ENCODE measurements at places on chromosomes 5 and 9.
A peak's percentile ranks its signal among the peaks of the same experiment; 100 is the strongest.

DNA sequence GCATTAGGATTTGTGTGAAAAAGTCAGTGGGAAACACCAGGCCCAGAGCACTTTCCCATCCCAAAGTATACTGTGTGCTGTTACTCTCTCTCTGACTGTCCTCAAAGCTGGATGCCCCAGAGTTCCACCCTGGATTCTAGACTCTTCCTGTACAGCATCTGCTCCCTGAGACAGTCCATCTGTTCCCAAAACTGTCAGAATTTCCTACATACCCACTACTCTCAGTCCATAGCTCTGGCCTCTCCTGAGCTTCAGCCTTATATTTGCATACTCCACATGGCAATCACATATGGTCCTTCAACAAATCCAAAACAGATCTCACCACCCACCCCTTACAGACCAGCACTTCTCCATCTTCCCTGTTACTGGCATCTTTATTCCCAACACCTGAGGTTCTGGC is 9.5 kb downstream of the ELP1 start:
- DNase-seq, result no peak

DNA sequence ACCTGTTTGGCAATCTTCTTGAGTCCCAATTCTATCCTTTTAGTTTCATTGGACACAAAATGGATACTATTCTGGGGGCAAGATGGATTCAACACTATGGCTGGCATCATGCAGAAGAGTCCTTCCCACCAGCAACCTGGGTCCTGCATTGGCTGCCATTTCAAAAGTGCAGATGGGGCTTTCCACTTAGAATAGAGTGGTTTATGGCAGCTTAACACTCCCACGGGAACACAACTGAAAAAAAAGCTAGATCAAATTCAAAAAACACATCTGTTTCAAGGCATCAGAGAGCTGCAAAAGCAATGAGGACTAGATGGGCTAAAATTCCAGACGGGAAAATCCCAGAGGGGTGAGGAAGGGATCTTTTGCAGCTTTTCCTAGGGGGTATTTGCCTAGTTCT is 11.2 kb upstream of the HMHB1 start:
- no peak for DNase-seq

DNA sequence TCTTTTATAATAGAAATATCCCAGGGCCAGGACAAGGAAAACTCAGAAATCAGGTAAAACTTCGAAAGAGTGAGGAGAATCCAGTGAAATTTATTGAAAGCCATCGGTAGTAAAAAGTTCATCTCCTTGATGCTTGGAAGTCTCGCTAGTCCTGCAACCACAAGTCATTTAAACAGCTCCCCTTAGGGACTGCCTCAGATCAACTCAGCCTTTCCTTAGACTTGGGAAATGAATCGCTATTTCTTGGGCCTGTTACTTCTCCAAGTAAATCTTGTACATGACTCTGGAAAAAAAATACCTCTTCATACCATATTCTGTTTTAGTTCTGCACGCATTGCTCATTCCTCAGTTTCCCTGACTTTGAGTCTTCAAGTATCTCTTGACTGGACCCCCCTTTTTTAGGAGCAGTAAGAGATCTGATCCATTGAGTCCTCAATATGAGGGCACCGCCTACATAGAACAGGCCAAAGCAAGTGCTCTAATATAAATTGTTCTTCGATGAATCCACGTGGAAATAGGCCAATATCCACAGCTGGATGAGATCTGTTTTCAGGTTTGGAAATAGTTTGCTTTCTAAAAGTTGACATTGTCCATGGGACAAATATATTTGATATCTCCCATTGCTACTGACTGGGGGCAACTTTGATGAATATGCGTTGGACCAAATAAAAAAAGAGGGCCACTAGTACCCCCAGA is 114.2 kb downstream of the PRDM6 start:
- DNase-seq, result no peak

DNA sequence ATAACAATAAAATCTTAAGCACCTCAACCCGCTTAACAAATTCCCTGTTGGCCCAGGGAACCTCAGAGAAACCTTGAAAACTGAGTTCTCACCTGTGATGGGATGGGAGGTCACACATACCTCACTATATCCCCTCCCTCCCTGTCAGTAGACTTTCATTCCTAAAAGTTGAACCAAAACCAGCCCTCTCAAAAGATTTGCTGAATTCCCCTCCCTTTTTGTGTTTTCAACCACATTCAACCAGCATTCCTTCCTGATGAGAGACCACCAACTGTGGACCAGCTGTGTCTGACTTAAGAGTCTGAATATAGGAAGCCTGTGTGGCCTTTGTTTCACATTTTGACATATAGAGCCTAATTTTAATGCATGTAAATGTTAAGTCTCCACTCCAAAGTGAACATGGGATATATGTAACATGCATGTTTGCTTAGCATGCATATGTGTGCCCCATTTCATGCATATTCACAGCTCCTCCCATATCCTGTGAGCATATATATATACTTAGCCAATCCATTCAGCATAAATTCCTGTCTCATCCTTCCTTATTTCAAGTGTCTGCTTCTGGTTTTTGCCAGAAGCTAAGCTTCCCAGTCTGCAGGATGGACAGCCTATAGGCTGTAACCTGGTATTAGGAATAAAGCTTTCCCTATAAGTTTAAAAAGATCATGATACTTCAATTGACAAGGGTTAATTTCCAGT is 604.6 kb downstream of the PTPRD start:
- no peak for DNase-seq

DNA sequence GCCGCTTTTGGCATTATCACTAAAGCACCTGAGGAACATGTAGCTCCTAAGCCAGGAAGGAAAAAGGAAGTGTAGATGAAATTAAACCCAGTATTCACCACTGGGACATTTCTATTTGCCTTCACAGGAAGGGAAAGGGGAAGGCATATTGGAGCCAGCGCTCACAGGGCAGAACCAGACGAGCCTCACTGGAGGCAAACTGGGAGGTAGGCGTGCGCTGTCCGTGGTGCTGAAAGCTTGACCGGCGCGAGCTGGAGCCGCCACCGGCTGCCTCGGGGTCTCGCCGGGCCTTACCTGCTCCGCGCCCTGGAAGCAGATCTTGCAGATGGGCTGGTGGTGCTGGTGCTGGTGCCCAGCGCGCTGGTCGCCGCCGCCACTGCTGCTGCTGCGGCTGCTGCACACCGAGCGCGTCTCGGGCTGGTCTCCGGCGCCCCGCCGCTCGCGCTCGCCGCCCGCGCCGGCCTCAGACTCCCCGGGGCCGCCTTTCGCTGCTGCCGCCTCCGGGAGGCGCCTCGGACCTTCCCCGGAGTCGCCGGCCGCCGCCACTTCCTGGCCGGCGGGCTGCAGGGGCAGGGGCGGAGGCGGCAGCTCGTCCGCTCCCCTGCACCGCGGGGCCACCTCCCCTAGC is 732 bp downstream of the MARCHF11 start:
- peak; percentile 34 for DNase-seq

DNA sequence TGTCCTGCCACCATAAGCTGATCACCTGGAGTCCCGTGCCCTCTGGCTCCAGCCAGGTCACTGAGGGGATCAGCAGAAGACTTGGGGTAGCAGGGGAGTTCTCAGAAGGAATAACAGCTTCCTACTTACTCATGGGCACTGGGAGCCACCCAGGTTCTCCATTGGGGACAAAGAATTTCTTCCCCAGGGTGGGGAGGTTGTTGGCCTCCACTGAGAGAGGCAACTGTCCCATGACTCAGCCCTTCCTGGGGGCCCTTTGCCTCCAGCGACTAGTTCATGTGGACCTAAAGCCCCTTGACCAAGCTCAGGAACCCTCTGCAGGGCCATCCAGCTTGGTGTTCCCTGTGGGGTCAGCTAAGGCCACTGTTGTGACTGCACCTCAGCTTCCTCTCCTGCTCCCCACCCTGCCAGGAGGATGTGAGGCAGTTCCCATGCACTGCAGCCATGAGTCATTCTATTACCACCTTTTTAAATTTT is 175.0 kb downstream of the AUH start:
- DNase-seq, result peak; percentile 43

DNA sequence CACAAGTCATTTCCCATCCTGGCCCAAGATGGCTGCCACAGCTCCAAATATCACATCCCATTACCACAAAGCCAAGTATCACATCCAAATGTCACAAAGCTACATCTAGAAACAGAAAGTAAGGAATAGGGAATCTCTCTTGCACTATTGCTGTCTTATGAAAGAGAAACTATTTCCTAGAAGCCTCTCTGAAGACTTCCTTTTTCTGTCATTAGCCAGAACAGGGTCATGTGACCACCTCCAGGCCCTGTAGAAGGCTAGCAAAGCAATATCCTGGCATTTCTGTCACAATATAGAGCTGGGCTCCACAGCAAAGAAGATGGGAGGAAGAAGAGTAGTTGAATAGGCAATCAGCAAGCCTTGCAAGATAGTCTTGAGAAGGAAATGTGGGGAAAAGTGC is 99.2 kb downstream of the SH3TC2 start:
- no peak for DNase-seq

DNA sequence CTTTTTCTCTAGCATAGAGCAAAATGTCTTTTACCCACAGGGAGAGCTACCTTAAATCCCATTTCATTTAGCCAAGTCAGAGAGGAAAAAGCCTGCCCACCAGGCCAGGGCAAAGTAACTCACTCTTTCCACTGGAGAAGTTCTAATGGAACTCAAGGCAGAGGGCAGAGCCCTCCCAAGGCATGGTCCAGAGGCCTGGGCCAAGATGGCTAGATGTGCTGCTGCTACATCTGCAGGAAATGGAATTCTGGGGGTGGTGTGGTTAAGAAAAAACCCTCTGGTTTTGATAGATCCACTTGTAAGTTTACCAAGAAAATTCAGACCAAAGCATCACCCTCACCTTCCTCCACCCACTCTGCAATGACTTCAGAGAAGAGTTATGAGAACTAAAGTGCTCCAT is 37.3 kb downstream of the CSF2 start:
- DNase-seq, result no peak

- DNase-seq, result no peak
Observed at GRCh38 chr9:89440548-89440947, 57.4 kb downstream of the SEMA4D start.

GRCh38 chr5:173028811-173029327 is 27.3 kb upstream of the CREBRF start:
- DNase-seq, result no peak

- DNase-seq, result peak; percentile 49
Observed at GRCh38 chr5:131164191-131165118, 601 bp downstream of the HINT1 start.

GRCh38 chr5:126998895-126999570 is 31.3 kb downstream of the MARCHF3 start:
- no peak for DNase-seq

Measured in common myeloid progenitor, CD34-positive (primary cell).